ENCODE measurements at places on chromosomes 12 and 14.

GRCh38 chr12:19251481-19252132 lies 122.1 kb downstream of the PLEKHA5 start:
- DNase-seq, result no peak

DNA sequence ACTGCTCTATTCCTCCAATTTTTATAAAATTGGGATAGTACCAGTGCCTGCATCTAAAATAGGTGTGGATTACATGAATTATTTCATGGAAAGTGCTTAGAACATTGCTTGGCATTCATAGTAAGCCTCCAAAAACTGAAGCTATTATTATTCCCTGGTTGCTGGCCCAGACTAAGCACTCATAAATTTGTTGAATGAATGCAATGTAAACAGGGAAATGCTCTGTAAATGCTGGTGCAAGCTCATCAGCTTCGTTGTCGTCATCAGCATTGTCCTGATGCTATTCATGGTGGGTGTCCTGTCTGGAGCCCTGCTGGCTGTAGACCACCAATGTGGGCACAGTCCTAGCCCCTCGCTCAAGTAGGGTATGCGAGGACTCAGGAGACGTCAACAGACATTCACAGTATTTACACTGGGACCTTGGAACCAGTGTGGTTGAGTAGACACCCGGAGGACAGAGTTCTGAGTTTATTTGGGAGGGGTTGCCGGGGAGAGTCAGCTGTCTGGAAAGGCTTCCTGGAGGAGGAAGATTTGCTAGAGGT lies 16.5 kb downstream of the BDKRB2 start:
- no peak for DNase-seq

- no peak for DNase-seq
Measured at GRCh38 chr12:47576289-47576945, 129.4 kb downstream of the RPAP3 start.

GRCh38 chr12:90589956-90590355 lies 365.0 kb downstream of the CCER1 start:
- no peak for DNase-seq

GRCh38 chr14:42980419-42980818 lies 1373.7 kb downstream of the LRFN5 start:
- DNase-seq, result no peak

- DNase-seq, result no peak
Measured at GRCh38 chr14:26870096-26870495, 272.3 kb upstream of the NOVA1 start.

DNA sequence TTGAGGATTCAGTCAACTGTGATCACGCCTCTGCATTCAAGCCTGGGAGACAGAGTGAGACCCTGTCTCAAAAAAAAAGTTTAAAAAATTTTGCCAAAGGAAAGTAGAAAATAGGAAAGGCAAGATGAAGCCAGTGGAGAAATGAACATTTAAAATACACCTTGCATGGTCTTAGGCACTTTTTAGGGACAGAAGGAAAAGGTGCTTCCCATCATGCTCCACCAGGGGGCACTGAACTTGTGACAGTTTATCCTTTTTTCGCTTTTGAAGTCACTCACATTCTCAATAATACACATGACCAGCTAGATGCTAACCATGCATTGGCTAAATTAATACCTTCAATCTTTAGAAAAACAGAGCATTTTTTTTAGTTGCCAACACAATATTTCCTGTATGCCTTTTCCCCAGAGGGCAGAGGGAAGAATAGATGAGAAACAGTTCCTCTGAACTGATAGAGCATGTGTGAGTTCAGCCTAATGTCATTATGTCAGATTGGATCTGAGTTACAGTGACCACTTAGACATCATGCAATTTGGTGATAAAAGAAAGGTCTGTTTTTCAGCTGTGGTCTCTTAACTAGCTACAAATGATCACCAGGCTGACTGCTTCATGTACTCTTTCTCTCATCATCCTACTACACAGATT lies 221.8 kb upstream of the SSTR1 start:
- peak; percentile 10 for DNase-seq

DNA sequence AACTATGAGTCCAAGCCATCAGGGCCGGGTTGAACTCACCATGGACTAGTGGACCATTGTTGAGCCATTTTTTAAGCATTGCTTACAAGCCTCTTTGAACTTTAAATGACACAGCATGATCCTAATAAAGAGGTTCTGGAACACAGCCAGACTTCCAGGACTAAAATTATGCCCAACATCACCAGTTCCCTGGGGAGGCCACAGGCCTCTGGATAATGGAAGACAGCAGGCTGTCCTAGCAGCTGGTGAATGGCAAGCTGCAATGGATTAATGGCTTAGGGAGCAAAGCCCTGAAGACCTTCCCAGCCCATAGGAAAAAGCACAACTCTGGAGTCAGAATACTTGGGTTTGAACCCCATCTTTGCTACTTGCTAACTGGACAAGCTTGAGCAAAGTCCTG lies 71.3 kb downstream of the FLRT2 start:
- no peak for DNase-seq

DNA sequence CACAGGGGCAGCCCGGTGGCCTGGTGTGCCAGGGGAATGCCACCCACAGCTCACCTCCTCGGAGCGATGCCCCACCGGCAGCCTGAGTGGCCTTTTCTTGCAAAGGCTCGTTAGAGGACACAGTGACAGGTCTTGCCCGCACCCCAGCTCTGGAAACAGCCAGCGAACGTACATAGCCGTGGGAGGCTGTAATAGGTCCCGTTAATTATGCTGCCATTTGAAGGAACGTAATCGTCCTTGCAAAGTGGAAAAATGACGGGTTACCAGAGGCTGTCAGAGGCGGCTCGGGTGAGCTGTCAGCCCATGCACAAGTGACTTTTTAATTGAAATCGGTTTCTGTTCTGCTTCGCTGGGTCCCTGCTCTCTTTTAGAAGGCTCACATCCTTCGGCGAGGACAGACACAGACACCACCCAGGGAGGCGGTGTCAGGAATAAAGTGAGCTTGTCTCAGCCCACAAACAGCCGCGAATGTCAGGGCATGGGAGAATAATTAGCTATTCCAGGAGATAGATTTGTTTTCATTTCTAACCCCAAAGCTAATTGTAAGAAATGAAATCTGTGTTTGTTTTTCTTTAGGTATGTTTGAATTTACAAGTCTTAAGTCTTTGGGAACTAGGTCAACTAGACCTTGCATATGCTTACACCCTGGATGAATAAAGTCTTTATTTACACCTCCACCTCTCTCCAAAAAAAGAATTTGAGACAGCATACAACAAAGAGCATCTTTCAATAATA lies 77.2 kb upstream of the RFLNA start:
- peak; percentile 43 for DNase-seq

GRCh38 chr14:22614240-22614799 lies 16.2 kb downstream of the ABHD4 start:
- peak; percentile 71 for DNase-seq

DNA sequence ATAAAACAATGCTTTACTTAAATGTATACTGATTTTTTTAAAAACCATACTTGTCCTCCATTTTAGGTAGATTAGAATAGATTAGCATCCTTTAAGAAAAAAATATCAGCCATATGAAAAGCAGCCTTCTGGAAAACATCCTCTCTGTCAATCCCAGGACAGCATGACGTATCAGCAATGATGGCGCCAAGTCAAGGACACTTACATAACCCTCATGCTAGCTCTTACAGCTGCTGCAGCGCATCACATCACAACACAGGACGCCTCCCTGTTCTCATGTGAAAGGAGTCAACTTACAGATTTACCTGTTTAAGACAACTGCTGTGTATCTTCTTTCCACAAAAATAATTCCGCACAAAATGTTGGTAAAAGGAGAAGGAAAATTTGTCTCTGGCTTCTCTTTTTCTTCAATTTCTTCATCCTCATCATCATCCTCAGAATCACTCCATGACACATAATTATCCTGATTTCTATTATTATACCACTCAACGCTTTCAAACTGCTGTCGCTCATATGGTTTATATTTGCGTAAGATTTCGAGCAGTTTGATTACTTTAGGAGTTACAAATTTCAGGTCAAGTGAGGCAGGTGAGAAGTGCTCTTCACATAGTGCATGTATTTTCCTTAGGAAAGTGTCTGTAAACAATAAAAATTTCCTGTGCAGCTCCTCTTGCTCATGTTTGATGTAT lies 33.3 kb downstream of the DICER1 start:
- DNase-seq, result no peak

- DNase-seq, result no peak
Measured at GRCh38 chr14:99029916-99030305, 242.1 kb downstream of the BCL11B start.

DNA sequence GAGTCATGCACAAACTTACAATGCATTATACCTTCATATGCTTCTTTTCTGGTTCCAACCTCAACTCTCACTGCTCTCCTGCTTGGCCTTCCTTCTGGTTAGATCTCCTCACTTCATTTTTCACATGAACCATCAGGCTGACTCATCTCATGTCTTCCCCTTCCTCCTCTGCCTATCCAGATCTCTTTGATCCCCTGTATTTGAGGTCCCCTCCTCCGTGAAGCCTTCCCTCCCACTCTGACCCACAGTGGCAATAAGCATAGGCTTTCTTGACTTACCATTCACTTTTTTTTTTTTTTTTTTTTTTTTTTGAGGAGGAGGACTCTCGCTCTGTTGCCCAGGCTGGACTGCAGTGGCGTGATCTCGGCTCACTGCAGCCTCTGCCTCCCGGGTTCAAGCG lies 14.7 kb upstream of the ASIC1 start:
- DNase-seq, result no peak

GRCh38 chr14:39372656-39373055 lies 59.6 kb downstream of the FBXO33 start:
- no peak for DNase-seq

DNA sequence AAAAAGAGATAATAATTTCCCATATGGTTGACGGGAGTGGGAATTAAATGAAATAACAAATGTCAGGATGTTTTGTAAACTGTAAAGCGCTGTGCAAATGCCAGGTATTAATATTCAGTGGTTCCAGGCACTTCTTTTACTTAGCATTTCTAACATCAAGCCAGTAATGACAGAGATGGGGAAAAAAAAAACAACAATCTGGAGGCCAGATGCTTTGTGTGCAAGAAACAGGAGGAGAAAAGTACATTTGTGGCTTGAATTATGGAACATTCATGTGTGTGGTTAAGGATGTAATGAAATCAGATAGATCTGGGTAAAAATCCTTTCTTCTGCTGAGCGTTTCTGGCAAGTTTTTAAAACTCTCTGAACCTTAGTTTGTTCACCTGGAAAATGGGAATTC lies 509.6 kb downstream of the FUT8 start:
- DNase-seq, result no peak

- no peak for DNase-seq
Measured at GRCh38 chr14:63551332-63551731, 8.2 kb upstream of the PPP2R5E start.

GRCh38 chr12:54415221-54415929 lies 3.7 kb downstream of the ITGA5 start:
- no peak for DNase-seq

GRCh38 chr12:90995010-90995409 lies 9.8 kb downstream of the EPYC start:
- DNase-seq, result no peak

GRCh38 chr14:32578181-32578580 lies 249.1 kb downstream of the AKAP6 start:
- no peak for DNase-seq

DNA sequence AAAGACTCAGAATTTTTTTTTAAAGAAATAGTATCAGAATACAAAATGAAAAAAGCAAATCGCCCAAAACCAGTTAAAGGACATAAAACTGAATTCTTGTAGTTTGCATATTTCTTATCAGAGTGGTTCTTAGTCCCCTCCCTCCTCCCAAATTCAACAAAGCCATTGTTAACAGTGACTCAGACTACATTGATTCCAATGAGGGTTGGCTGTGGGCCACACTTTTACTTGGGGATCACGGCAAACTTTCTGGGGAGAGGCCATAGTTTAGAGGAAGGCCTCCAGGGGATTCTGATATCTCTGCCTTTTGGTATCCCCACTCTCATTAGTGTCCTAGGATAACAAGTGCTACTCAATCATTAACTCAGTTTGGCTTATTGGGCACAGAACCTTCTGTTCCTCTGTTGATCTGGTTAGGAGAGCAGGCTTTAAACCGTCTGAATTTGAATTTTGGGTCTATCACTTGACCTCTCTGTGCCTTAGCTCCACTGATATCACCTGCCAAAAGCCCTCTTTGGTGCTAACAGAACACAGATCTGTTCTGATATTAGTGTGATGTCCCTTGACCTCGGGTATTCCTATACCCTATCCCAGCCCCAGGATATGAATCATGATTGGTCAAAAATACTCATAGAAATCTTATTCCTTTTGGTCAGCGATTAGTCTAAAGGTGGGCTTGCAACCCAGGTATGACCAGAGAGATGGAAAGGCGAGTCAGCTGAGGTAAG lies 45.2 kb upstream of the APPL2 start:
- DNase-seq, result no peak

DNA sequence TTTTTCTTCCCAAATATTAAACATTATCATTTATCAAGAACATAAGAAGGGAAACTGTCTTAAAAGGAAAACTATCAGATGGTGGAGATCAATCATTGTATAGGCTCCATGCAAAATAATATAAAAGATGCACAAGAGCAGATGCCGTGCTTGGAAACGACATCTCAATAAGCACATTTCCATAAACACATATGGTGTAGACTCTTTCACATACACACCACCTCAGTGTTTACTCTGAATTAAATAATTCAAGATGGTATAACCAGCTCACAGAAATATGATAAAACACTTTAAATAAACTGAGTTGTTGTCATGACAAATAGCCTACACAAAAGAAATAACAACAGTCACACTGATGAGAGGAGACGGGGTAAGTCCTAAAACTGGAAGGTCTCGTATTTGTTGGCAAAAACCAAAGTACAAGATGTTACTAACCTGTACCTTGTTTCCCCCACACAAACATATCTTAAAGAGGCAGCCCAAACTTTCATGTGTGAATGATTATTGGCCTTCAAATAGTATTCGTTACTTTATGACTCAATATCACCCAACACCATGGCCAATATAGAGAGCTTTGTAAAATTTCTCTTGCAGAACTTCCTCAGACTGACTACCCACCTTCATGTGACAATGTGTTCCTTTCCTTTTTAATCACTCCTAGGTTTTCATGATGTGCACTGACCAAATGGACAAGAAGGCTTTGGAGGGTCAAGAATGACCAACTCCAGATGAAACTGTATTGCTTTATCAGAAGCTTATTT lies 48.6 kb upstream of the TMPO start:
- no peak for DNase-seq

DNA sequence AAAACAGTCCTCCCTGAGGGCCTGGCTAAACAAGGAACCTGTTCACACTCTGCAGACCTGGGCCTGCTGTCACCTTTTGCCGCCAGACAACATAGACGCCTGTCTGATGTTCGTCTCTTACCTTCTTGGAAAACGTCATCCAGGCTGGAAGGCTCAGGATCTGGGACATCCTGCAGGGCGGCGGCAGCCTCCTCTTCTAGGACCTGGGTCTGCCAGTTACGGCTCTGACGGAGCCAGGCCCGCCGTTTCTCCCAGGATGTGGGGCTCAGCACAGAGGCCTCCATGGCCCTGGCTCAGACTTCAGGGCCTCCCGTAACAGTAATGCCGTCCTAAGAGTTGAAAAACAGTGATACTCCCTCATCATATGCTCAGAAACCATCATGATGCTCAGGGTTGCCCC lies 10.3 kb downstream of the TESPA1 start:
- DNase-seq, result no peak

- no peak for DNase-seq
Measured at GRCh38 chr12:6684609-6685008, 4.6 kb downstream of the ZNF384 start.

- no peak for DNase-seq
Measured at GRCh38 chr14:100440207-100440631, 117.1 kb downstream of the SLC25A47 start.

All from left renal pelvis (tissue), 4 donors.